Activated T-cell treated with anti-CD3 and anti-CD28 coated beads, Interleukin-2, amount 50 U/mL, for 72 hours (primary cell): ENCODE measurements at places on chromosomes 11 and 22. TPM values are rescaled to one million over a fixed set of nuclear protein-coding genes. Genes with fewer than 3 reads are reported as not detected.

- no peak overlapping the region for H3K4me3 ChIP-seq
- H3K36me3 ChIP-seq: no peaks in the 10 kb centered on the region
- no peak overlapping the region for H3K27ac ChIP-seq
- peaks cover 32% of the 10 kb centered on the region for H3K27me3 ChIP-seq
- no peak for DNase-seq
Measured at GRCh38 chr22:27133019-27133431, 475.6 kb downstream of the MIAT start.

- H3K27me3 ChIP-seq: no peaks in the 10 kb centered on the region
- H3K27ac ChIP-seq: no peak overlapping the region
- H3K36me3 ChIP-seq: no peaks in the 10 kb centered on the region
- no peak for DNase-seq
- H3K4me1 ChIP-seq: no peaks in the 10 kb centered on the region
- H3K4me3 ChIP-seq: no peak overlapping the region
Measured at GRCh38 chr11:64080390-64080789, 44.7 kb downstream of the FLRT1 start.

DNA sequence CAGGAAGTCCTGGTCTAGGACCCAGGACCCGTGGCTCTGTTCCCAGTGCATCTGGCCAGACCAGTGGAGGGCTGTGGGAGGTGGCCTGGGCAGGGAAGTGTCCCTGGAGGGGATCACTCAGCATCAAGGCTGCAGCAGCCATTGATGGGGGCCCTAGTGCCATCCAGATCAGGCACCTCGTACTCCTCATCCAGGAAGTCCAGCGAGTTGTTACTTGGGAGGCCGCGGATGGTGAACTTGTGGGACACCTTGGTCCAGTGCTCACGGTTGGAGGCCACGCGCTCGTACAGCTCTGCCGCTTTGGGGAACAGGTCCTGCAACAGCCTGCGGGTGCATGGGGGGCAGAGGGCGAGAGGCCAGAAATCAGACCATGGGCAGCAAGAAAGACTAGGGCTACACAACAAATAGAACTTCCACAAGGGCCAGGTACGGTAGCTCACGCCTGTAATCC, 96.9 kb downstream of the PDE2A start:
- H3K36me3 ChIP-seq: no peaks in the 10 kb centered on the region
- H3K27me3 ChIP-seq: peaks cover 17% of the 10 kb centered on the region
- H3K4me3 ChIP-seq: no peak overlapping the region
- H3K4me1 ChIP-seq: peaks cover 5% of the 10 kb centered on the region
- no peak overlapping the region for H3K27ac ChIP-seq
- DNase-seq: no peak

Gene BBOX1
- not detected for total RNA-seq

Gene FGF4
- total RNA-seq: not detected
